ENCODE measurements at places on chromosomes 7 and 10. TPM values are rescaled to one million over a fixed set of nuclear protein-coding genes. Genes with fewer than 3 reads are reported as not detected.

GRCh38 chr10:33365301-33365700, 30.8 kb upstream of the NRP1 start:
- no peak for DNase-seq

GRCh38 chr10:79044036-79044632, 24.6 kb upstream of the ZMIZ1 start:
- no peak for DNase-seq

- DNase-seq = no peak
These were observed 72.3 kb upstream of the DNAJB12 start for GRCh38 chr10:72426986-72427385.

GRCh38 chr7:106419455-106420182, 134.8 kb upstream of the NAMPT start:
- DNase-seq = no peak

DNA sequence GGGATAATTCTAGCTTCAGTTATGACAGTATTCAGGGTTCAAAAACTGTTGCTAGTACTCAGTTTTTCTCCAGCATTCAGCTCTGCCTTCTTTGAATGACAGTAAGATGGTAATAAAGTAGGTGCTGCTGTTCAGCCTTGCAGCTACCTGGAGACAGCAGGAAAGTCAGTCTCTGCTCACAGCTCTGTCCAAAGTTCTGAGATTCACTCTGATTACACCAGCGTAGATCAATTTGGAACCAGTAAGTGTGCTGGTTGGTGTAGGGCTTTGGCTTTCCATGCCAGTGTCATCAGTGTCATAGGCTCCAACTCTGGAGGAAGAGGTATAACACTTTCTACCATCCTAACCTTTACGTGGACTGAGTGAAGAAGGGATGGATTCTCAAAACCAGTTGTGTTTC, 26.2 kb downstream of the STK17A start:
- no peak for DNase-seq

DNA sequence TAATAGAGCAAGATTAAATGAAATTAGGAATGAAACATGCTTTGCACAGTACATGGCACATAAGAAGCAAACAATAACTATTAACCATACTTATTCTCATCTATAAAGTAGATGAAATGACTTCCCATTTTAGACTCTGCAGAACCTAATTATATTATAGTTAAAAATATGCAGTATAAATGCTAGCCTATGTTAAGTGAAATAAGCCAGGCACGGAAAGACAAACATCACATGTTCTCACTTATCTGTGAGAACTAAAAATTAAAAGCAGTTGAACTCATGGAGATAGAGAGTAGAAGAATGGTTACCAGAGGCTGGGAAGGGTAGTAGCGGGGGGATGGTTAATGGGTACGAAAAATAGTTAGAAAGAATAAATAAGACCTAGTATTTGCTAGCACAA, 247.0 kb downstream of the PRKG1 start:
- no peak for DNase-seq

DNA sequence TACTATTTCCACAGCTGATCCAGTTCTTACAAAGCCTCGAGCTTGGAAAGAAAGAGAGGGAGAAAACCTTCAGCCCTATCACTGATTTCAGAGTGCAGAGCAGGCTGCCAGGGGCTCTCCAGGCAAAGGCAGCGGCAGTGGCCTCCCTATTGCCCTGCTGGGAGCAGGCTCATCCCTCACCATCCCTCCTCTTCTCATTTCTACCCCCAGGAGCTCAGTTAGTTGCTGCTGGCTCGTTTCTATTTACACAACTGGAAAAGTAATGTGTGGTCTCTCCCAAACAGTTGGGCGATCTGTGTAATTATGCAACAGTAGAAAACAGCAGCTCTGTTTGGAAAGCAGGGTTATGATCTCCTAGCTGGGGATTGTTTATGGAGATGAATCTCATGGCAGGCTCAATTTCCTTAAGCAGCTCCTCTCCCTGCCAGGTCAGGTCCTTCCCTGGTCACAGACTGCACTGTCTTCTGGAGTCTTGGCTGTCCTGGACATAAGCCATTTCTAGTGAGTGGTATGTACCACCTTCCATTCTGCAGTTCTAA, 28.7 kb upstream of the TNS3 start:
- DNase-seq = no peak

- DNase-seq = no peak
These were observed 414.3 kb downstream of the PLXNA4 start for GRCh38 chr7:132161976-132162375.

DNA sequence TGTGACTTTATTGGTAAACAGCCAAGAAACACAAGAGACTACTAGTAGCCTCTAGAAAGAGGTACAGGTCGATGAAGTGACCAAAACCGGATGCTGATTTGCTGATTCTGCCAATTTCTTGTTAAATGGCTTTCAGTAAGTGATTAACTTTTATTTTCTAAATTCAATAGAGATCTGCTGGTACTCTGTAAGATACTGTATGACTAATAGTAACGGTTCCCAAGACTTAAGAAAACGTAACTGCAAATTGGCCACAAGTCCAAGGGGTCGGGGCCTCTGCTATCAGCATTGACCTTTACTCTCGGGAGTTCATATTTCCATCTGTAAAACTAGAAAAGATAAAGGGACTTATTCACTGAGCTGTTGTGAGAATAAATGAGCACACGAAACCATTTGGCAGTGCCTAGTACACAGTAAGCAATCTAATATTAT, 1.4 kb downstream of the FAM3C start:
- DNase-seq = no peak

- DNase-seq = no peak
These were observed 190.2 kb upstream of the HABP2 start for GRCh38 chr10:113362645-113363091.

DNA sequence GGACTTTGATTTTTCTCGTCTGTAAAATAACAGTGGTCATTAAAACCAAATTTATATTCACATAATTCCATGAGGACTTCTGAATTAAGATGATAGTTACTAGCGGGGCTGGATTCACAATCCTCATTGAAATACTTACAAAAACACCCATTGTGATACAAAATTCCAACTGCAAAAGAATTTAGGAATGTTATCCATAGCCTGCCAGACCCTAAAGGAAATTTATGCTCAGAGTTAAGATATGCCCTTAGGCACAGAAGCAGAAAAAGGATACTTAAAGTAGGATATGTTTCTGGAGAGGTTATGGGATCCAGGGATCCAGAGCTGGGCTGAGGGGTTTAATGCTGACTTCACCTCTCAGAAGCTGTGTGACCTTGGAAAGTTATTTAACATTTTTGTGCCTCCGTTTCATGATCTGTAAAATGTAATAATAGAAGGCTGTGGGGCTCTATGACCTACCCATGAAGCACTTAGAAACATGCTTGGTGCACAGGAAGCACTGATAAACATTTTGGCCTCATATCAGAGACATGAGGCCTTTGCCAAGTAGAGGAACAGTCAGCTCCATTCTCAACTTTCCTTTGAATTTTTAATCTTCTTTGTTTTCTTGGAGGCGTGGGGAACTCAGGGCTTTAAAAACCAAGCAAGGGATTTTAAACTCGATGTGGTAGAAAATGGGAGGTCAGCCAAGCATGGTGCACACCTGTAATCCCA, 744.7 kb downstream of the KCNMA1 start:
- no peak for DNase-seq

DNA sequence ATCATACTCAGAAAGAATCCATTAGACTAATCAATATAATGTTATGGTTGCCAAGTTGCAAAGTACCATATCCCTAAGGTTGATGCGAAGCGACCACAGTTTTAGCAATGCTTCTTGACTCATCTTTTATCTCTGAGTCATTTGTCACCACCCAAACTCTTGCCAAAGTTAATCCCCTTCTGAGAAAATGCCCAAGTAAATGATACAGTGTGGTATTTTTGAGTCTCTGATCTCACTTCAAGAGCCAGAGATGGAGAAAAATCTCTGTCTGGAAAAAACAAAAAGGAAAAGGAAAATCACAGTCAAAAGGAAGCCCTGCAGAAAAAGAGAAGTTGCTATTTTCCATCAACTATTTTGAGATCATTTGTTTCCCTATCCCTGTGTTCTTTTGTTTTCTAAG, 26.7 kb upstream of the OTUD1 start:
- DNase-seq = no peak

- DNase-seq = no peak
These were observed 129.5 kb downstream of the SDK1 start for GRCh38 chr7:3430588-3430987.

DNA sequence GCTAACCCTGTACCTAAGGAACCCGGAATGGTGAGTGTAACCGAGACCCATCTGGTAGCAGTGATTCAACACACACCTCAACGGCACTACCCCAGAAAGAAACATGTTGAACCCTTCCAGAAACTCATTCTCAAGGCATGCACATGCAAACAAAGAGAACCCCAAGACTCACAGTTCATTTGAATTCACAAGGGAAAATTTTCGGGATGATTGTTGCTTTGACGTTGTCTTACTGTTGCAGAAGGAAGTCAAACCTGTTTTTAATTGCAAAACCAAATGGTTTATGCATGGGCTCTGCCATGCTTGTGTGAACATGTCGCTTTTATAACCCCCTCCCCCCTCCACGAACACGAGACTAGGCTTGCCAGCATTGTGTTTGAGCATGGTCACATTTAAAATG, 539.7 kb downstream of the GATA3 start:
- no peak for DNase-seq

DNA sequence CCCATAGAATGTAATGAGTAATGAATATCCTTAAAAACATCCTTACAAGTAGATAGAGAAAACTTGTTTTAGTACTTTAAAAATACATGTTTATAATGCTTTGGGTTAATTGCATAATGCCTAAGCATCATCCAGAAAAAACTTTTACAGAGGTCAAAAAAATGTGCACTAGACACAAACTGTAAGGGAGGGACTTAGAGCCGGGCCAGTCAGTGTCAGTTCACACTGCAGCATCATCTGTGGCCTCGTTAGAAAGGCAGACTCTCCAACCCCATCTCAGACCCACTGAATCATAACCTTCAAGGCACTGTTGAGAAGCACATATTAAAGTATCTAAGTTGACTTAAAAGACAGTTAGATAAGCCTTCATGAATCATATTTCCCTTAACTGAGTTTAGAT, 230.1 kb upstream of the PRPS1L1 start:
- no peak for DNase-seq

DNA sequence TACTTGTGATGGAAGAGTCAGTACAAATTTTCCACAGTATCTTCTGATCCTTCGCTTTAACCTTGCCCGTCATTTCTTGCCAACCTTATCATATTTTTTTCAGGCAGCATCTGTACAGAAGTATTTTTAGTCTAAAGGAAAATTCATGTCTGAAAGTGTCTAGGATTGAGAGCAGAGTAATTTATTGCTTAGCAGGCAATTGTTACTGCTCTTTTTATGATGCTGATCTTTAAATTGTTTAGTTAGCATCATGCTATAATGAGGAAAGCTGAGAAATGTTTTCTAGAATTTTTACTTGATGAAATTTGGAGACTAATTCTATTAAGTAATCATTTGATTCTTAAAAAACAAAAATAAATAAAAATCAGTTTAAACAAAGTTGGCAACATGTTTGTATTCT, 20.6 kb downstream of the KAT6B start:
- no peak for DNase-seq

DNA sequence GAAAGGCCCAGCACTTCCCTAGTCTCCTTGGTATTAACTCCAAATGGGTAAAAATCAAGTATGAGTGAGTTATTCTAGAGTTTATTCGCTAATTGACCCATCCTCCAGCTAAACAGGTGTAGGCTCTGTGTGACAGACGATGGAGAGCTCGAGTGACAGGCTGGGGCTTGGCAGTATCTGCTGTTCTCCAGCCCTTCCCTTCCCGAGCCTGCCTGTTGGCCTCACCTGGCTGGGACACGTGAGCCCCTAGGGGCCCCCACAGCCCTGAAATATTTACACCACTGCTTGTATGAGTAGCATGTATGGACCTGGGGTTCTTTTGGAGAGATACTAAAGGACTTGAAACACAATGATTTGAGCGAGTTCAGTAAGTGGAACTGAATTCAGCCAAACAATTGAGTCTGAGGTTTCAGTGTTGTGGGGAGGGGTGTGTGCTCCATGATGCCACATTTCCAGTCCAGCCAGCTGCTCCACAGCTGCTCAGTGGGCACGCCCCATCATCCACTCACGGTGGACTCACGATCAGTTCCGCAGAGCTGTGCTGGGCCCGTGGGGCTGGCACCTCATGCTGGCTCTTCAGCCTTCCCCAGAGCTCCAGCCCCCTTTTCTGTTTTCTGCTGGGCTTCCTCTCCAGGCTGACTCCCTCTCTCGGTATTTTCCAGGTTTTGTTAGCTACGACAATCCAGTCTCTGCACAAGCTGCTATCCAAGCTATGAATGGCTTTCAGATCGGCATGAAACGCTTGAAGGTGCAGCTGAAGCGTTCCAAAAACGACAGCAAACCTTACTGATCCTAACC, 283.0 kb downstream of the USP6NL start:
- no peak for DNase-seq

The ZNRF2 gene
- total RNA-seq = 21.9 TPM

The JCAD gene
- total RNA-seq = 40.3 TPM

The CTNNA3 gene
- total RNA-seq = 0.98 TPM

The CCDC126 gene
- total RNA-seq = 18.7 TPM

The DOCK4 gene
- 40.3 TPM for total RNA-seq

The CACNA2D1 gene
- total RNA-seq = 16.9 TPM

The EN2 gene
- total RNA-seq = 0.98 TPM

The FAM25A gene
- 40.0 TPM for total RNA-seq

The CDK1 gene
- 10.8 TPM for total RNA-seq

The LIPN gene
- not detected for total RNA-seq

Data from vagina (tissue), 2 donors.